ENCODE measurements at places on chromosomes 3 and 15. TPM values are rescaled to one million over a fixed set of nuclear protein-coding genes. Genes with fewer than 3 reads are reported as not detected.

- no peak for DNase-seq
These were observed 31.4 kb upstream of the GABRB3 start for GRCh38 chr15:26804063-26804804.

Gene XCR1
- total RNA-seq = not detected

Gene C15orf62
- total RNA-seq = 0.27 TPM

GRCh38 chr3:39590806-39591205 lies 123.3 kb downstream of the MOBP start:
- DNase-seq = no peak

DNA sequence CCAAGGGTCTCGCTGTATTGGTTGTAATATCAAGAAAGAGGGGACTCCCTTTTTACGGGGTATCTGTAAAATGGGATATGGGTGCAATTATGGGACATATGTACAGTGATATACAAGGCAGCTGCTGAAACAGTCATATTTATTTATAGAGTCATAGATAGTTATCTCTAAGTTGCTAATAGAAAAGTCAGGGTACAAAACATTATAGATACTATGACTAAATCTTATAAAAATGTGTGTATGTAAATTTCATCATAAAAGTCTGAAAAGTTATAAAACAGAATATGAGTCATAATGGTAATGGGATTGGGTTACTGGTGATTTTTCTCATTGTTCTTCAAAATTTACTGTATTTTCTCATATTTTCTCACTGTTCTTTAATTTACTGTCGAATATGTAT lies 344.9 kb upstream of the SLCO3A1 start:
- no peak for DNase-seq

- no peak for DNase-seq
These were observed 15.5 kb upstream of the PSTPIP1 start for GRCh38 chr15:76979331-76979925.

DNA sequence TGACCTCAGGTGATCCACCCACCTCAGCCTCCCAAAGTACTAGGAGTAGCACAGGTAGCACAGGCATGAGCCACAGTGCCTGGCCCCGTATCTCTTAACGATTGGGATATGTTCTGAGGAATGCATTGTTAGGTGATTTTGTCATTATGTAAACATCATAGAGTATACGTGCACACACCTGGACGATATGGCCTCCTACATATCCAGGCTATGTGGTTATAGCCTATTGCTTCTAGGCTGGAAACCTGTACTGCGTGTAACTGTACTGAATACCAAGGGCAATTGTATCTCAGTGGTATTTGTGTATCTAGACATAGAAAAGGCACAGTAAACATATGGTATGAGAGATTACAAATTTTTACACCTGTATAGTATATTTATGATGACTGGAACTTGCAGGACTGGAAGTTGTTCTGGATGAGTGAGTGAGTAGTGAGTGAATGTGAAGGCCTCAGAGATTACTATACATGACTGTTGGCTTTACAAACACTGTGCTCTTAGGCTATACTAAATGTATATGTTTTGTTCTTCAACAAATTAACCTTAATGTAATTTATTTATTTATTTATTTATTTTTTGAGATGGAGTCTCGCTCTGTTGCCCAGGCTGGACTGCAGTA lies 120.7 kb downstream of the MBNL1 start:
- DNase-seq = no peak

DNA sequence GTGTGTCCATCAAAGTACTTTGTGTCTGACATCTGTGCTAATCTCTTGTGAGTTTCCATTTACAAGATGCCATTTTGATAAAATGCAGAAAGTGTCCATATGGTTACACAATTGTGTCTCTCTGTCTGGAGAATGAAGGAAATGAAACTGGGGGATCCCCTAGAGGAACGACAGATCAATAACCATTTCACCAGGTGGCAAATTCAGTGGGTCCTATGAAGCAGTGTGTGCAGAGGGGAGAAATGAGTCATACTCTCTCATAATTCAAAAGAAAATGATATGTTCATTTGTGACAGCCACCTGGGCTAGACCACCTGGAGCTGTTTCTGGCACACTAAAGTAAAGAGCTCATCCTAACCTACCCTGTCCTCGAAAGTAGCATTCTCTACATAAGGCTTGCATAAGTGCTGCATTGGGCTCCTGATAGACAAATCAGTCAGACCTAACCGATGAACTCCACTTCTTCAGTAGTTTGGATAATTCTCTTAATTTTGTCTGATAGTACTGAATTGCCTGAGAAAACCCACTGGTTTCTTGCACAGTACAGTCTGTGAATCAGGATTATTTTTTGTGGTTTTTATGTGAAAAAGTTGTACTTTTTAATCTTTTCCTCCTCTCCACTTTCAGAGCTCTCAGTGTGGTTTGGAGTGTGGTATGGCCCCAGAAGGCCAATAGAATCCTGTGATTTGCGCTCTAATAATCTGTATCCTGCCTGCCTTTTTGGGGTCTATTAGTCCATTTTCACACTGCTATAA lies 10.3 kb upstream of the CD47 start:
- no peak for DNase-seq

GRCh38 chr3:9067352-9067975 lies 104.2 kb upstream of the RAD18 start:
- peak; percentile 41 for DNase-seq

GRCh38 chr3:64251019-64251418 lies 25.8 kb upstream of the PRICKLE2 start:
- DNase-seq = no peak

GRCh38 chr15:76245072-76245610 lies 66.1 kb downstream of the ETFA start:
- DNase-seq = no peak

DNA sequence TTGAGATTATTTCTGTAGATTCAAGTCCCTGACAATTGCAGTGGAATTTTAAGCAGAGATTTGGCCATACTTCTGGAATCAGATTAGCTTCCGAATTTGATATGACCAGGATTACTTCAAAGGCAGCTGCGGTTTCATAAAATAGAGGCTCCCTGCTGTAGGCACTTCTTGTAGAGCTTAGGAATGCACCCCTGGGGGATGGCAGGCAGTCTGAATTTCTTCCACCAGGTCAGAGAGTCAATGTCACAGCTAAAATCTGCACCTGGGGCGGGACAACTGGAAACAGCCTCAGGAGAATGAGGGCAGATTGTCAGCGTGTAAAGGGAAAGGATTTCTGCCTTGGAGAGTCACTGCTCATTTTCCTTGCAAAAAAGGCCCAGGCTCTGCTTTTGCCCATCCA lies 182.6 kb downstream of the ARRDC4 start:
- DNase-seq = no peak

Gene A4GNT
- not detected for total RNA-seq

Measured in HT1080 (cell line).